Activated CD4-positive, alpha-beta T cell treated with anti-CD3 and anti-CD28 coated beads for 4 hours (primary cell): ENCODE measurements at places on chromosomes 6 and 20.

GRCh38 chr6:109079981-109080380 is 14.7 kb downstream of the SESN1 start:
- DNase-seq = no peak

- DNase-seq = no peak
These were observed 10.8 kb upstream of the TAAR1 start for GRCh38 chr6:132669690-132670291.

DNA sequence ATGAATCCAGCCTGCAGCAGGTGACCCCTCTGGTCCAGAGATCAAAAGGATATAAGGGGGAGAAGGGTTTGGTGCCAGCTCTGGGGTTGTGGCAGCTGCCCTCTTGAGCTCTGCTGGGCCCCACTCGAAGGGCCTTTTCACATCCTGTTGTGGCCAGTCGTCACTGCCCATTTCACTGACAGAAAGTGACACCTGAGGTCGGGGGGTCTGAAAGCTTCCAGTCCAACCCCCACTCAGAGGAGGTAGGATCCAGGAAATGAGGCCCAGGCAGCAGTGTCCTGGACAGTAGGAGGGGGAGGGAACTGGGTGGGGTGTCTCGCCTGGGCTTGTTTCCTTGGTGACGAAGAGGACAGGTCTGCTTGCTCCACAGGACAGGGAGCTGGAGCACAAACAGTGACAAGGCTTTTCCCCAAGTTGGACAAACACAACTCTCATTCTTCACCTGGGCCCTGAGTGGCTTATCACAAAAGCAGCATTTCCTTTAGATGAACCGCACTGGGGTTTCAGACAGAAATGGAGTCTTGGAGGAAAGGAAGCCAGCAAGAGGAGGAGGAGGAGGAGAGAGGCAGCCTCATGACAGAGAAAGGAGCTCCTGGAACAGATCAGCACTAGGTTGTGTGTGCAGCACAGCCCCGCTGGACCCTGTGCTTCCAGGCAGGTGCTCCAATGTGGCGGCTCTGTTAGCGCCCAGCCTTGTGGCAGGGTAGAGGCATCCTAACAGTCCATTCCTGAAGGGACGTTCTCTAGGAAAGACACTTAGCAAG is 11.0 kb downstream of the FRS3 start:
- no peak for DNase-seq

- DNase-seq = no peak
These were observed 251.1 kb downstream of the PAX1 start for GRCh38 chr20:21956591-21956990.
